ENCODE measurements at places on chromosomes 12 and 14.

GRCh38 chr12:24931666-24932405, 17.1 kb downstream of the BCAT1 start:
- DNase-seq, result no peak

DNA sequence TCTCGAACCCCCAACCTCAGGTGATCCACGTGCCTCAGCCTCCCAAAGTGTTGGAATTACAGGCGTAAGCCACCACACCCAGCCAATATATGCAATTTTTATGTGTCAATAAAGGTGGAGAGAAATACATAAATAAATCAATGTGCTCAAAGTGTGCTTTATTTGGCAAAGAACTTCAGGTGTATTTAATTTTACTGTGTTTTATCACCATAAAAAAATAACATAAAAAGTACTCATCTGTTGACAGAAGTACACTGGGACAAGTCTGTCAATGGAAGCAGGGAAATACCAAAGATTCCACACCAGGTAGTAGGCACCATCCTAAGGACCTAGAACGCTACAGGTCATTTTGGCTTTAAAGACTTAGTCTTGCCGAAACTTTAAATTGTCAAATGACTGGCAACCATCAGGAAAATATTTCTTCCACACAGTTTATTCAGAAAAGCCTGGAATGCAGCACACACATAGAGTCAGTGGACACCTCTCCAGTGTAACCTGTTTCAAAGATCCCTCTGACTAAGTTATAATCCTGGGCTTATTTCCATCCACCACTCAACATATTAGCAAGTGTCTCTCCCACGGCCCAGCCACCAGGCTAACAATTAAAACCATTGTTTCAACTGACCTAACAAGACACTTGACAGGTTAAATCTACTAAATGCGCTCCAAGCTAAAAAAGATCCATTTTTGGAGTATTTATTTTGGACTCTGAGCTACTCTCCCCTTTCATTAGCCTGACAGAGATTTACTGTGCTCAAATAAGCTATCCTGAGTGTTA, 4.2 kb downstream of the ERO1A start:
- no peak for DNase-seq

- no peak for DNase-seq
Measured at GRCh38 chr12:11638315-11638916, 11.1 kb upstream of the ETV6 start.

DNA sequence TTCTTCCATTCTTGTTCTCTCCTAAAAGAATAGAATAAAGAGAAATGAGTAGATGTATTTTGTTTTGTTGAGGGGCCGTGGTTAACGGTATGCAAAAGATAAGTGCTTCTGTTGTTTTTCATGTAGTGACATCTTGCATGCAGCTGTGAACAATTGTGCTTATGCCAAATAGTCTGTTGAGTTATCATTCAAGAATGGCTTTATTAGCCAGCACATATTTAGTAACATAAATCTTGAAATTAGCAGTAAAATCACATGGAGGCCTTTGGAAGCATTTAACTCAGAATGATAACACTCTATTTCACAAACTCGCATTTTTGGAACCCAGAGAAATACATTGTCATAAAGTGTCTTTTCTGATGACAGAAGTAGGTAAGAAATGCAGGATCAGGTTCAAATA, 1772.0 kb upstream of the FLRT2 start:
- DNase-seq, result no peak

DNA sequence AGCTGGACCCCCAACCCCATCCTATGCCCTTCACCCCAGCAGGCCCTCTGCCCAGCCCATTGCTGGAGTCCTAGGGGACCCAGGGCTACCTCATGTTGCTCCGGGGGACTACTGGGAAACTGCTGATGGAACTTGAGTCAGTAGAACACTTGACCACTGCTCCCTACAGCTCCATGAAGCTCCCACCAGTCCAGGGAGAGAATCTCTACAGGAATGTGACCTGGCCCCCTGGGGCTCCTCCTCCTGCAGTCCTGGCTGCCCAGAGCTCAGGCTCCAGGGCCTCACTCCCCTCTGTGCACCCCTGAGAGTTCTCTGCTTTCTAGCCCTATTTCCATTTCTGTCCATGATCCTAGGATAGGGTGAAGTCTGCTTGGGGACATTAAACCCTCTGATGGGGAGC, 10.8 kb upstream of the AQP2 start:
- DNase-seq, result no peak

GRCh38 chr12:128250096-128250495, 16.9 kb upstream of the TMEM132C start:
- no peak for DNase-seq

DNA sequence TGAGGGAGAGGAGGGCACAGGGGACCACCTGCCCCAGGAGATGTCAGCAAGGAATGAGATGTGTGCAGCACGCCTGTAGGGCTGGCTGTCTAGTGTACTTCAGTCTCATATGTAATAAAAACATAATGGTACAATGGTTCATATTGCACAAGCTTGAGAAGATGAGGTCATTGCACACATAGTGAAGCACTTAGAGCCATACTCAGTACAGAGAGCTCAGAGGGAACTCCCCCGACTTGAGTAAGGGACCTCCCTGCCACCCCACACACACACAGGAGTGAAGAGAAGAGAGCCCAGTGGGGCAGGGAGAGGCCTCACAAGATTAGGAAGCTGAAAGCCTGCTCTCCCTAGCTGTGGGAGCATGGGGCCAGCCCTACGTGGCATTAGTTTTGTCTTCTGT, 61.5 kb downstream of the SLC6A12 start:
- no peak for DNase-seq

- DNase-seq, result no peak
Measured at GRCh38 chr14:90449411-90449810, 52.6 kb downstream of the CALM1 start.

GRCh38 chr12:59240048-59240447, 319.7 kb upstream of the LRIG3 start:
- DNase-seq, result no peak

- no peak for DNase-seq
Measured at GRCh38 chr12:52844386-52844785, 4.4 kb downstream of the KRT78 start.

DNA sequence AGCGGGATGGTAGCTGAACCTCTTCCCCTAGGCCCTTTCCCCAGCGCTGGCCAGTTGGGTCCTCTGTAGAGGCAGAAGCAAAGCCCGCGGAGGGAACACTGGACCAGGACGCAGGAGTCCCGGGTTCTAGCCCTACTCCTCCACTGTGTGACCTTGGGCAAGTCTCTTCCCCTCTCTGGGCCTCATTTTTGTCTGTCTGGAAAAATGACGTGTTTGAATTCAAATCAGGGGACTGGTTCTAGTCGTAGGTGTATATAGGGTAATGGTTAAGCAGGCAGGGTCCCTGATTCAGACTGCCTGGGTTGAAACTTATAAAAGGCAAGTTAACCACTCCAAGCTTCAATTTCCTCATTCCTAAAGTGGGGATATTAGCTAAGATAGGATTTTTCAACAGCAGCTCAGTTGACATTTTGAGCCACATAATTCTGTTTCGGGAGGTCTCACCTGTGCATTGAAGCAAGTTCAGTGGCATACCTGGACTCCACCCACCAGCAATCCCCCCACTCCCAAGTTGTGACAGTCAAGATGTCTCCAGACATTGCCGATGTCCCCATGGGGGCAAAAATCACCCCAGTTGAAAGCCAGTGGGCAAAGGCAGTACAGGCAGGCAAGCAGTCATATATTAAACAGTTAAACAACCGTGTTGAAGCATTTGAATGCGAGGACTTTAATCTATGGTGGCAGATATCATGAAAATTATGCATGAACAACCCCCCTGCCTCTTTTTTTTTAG, 899 bp downstream of the TPCN1 start:
- no peak for DNase-seq

DNA sequence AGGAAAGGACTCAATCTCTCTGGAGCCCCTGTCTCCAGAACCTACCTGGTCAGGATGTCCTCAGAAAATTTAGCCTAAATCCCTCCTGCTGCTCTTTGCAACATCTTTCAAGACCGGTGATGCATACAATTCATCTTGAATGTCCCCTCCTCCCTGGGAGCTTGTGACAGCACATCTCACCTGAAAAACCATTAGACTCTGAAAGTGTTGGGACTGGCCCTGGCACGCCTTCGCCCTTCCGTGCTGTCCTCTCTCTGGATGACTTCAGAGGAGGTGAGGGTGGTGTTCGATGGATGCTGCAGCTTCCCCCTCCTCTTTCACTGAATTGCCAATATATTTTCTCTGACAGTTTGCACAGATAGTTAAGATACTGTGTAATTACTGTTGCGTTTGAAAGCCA, 90.9 kb upstream of the CISTR start:
- no peak for DNase-seq

GRCh38 chr12:96906498-96906848, 584 bp upstream of the NEDD1 start:
- DNase-seq, result no peak

- DNase-seq, result no peak
Measured at GRCh38 chr14:33207467-33208017, 268.9 kb downstream of the NPAS3 start.

DNA sequence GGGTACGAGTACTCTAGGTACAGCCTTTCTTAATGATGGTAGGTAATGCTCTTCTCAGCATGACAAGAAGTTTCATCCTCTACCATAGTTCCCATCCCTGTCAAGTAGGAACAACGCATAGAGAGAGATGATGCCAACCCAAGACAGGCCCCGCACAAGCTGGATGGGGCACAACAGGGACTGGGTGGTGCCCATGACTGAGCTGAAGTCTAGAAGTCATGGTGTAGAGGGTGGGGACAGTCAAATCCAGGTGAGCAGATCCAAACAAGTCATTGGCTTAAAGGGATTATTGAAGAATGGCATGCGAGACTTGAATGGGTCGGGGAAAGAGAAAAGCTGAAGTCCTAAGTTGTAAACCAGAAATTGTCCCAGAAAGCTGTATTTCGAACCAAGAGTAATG, 84.2 kb upstream of the MDM1 start:
- no peak for DNase-seq

GRCh38 chr12:65934480-65935115, 110.3 kb downstream of the HMGA2 start:
- no peak for DNase-seq

DNA sequence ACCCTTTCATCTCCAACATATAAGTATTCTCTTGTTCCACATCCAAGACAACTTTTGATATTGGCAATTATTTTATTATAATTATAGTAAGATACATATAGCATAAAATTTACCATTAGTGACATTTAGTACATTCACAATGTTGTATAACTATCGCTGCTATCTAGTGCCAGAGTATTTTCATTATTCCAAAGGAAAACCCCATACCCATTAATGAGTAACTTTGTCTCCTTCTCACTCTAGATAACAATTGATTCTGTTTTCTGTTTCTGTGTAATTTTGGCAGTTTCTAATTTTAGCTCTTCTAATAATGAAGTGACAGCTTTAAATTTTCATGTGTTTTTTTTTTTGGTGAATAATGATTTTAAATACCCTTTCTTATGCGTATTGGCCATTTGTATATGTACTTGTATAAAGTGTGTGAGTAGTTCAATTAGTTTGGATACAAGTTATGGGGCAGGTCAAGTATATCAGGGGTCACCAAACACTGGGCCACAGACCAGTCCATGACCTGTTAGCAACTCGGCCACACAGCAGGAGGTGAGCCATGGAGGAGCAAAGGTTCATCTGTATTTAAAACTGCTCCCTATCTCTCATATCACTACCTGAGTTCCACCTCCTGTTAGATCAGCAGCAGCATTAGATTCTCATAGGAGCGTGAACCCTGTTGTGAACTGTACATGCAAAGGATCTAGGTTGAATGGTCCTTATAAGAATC, 97.2 kb upstream of the SYT1 start:
- no peak for DNase-seq

- no peak for DNase-seq
Measured at GRCh38 chr12:31801872-31802271, 73.1 kb upstream of the AMN1 start.

- DNase-seq, result no peak
Measured at GRCh38 chr12:117098361-117099217, 627 bp downstream of the TESC start.

DNA sequence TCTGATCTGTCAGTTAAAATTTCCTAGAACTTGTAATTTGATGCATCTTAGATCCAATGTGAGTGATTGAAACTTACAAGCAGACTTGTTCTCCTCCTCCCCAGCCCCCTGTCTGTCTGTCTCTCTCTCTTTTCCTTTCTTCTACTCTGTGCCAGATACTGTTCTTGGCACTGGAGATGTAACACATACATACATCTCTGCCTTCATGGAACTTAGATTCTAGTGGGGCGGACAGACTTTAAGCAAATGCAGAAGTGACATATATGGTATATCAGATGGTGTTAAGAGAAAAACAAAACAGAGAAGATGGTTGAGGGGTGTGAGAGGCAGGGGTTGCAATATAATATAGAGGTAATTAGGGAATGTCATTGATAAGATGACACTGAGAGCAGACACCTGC, 6.6 kb downstream of the CHST11 start:
- no peak for DNase-seq

GRCh38 chr12:110354172-110354780, 49.2 kb downstream of the ANAPC7 start:
- no peak for DNase-seq

DNA sequence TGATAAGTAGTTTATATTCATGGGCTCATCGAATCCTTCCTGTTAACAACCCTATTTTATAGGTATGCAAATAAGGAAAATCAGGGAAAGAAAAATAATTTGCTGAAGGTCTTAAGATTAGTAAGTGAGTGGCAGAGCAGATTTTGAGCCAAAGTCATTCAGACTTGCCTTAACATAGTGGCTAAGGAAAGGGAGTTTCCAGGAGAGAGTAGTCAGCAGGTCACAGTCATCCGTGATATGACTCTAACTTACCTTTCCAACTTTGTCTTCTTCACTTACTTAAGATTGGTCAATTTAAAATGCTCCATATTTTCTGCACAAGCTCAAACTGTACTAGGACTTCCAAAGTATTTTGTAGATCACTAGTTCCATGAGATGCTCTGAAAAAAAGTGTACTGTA, 46.6 kb downstream of the AKAP6 start:
- DNase-seq, result no peak

DNA sequence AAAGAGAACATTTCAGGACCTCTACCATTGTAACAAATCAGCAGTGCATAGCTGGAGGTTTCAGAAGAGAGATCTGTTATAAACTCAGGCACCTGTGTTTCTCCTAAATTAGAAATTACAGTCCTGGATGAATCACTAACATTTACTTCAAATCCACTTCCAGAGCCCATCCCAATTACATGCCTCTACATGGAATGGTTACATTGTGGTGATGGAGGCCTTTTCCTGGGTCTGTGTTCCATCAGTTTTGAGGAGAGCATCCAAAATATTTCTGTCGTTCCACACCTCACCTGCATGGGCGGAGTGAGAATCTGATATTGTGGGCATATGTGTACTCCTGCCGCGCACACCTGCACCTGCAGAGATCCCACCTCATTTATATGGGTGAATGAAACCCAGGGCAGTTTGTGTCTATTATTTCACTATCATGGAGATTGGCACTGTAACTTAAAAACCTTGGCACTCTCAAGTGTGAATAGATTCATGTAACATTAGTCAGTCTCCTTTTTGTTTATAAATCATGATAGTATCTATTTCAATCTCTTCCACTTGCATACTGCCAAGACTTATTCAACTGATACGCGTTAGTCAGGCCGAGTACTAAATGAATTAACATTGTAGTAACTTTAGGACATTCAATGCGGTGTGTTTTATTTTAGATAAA, 215.1 kb upstream of the FAR2 start:
- DNase-seq, result no peak

Measured in CD8-positive, alpha-beta T cell (primary cell).